ENCODE measurements at places on chromosomes 16 and 17.

DNA sequence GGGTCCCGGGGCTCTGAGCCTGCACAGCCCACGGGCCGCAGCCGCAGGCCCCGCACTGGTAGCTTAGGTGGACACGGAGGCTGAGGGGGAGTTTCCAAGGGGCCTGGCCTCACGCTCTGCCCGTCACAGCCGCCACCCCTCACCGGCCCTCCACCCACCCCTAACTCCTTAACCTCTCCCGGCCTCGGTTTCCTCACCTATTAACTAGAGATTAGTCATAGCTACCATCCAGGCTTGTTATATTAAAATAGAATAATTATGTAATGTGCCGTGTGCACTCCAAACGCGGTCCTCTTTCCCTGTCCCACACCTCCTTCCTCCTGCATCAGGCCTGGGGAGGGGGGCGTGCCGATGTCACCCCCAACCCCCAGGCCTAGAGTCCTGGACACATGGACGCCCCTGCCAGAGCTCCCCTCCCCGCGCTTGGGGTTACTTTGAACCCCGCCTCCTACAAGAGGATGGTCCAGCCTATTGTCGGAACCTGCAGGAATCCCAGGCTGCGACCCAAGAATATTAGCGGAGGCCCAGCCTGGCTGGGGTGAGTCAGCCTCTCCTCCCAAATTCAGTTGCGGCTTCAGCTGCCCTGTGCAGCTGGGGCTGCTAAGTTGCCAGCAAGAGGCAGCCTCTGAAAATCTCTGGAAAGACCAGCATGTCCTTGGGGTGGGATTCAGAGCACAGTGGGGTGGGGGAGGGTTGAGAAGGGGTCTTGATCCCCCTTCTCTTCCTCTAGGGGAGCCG, 17.3 kb downstream of the SOCS3 start:
- DNase-seq: peak; percentile 91

DNA sequence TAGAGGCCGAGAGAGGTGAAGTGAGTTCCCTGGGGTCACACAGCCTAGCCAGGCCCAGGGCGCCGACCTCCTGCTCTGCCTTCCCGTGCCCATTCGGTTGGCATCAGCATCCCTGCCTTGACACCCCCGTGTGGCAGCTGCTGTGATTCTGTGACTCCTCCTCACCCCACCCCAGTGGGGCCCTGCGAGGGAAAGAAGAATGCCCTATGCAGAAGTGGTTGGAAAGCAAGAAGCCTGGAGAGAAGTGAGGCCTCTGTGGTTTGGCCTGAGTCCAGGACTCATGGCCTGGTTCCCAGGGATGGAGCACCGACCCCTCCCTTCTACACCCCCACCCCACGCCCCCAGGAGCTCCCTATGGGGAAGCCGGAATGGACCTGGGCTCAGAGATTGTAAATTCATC, 296.2 kb downstream of the SEC14L1 start:
- no peak for DNase-seq

- peak; percentile 66 for DNase-seq
Measured at GRCh38 chr17:41917679-41918313, 955 bp downstream of the ACLY start.

DNA sequence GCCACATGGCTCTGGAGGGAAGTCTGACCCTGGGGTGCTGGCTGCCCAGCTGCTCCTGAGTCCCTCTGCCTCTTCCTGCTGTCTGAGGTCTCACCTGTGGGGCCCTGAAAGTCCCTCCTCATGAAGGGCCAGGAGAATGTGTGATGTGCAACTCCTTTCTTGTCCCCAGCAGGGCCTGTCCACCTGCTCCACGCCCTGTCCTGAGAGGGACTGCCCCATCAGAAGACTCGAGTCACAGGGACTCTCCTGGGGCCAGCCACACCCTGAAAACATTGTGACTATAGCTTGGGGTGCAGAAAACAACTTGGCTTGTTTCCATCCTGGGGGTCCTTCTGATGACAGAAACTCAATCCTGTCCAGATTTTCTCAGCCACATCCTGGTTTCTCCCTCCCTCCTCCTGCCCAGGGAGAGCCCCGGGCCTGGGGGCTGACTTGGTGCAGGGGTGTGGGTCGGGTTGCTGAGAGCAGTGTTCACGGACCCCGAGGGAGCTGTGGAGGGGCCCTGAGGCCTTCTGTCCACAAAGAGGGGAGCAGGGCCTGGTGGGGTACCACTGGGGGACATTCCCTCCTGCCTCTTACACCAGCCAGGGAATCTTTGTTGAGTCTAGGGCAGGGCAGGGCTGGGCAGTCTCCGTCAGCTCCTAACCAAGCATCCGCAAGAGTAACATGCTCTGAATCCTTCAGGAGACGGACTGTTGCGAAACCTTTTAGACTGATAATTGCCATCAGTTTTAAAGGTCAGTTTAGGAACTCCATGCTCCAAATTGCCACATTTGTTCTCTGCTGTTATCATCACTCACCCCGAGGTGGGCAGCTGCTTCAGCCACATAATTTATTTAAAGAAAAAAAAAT, 45.9 kb downstream of the NT5M start:
- peak; percentile 67 for DNase-seq

All from aorta (tissue), 5 donors.